ENCODE measurements at places on chromosomes 3 and 15.

- no peak for DNase-seq
- no peaks in the 10 kb centered on the region for H3K27me3 ChIP-seq
- H3K27ac ChIP-seq, result peak overlapping the region; percentile 95
- peak overlapping the region; percentile 90 for H3K4me3 ChIP-seq
Observed at GRCh38 chr3:183637106-183637486, 1.7 kb downstream of the KLHL24 start.

- H3K27ac ChIP-seq, result peak overlapping the region; percentile 81
- H3K36me3 ChIP-seq, result peaks cover 8% of the 10 kb centered on the region
- no peak for DNase-seq
Observed at GRCh38 chr3:46960081-46960701, 16.4 kb downstream of the CCDC12 start.

GRCh38 chr3:54986294-54986693 is 58.4 kb upstream of the LRTM1 start:
- no peak overlapping the region for H3K27ac ChIP-seq
- H3K27me3 ChIP-seq, result no peaks in the 10 kb centered on the region
- DNase-seq, result no peak
- no peak overlapping the region for H3K4me3 ChIP-seq

DNA sequence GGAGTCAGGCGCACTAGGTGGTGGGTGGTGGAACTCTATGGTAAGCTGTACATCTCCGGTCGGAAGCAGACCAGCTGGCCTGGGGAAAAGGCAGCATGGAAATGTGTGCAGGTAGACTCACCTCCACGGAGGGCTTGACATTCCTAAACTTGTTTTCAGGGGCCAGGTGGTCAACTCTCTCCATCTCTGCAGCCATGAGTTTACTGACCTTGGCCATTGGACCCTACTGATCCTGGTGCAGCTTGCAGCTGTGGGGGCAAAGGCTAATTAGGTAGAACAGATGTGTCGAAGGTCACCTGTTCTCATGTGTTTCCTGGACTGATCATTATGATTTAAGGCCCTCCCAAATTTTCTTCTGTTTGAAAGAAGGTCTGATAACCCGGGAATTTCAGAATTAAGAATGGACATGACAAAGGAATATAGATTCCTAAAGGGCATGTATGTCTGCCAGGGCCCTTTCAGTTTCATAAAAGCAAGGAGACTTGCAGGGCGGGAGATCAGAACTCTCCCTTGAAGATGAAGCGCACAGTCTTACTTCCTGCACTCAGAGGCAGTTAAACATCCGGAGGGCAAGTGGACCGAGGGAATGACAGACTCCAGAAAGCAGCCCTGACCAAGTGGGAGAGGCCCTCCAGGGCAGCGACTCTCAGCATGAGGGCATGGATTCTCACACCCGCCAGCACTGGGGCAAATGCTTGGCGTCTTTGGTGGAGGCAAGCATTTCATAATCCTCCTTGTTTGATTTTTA is 56.1 kb upstream of the CMTM7 start:
- H3K36me3 ChIP-seq, result peaks cover 3% of the 10 kb centered on the region
- H3K4me3 ChIP-seq, result no peak overlapping the region
- no peak for DNase-seq
- no peaks in the 10 kb centered on the region for H3K27me3 ChIP-seq
- H3K4me1 ChIP-seq, result peaks cover 28% of the 10 kb centered on the region

DNA sequence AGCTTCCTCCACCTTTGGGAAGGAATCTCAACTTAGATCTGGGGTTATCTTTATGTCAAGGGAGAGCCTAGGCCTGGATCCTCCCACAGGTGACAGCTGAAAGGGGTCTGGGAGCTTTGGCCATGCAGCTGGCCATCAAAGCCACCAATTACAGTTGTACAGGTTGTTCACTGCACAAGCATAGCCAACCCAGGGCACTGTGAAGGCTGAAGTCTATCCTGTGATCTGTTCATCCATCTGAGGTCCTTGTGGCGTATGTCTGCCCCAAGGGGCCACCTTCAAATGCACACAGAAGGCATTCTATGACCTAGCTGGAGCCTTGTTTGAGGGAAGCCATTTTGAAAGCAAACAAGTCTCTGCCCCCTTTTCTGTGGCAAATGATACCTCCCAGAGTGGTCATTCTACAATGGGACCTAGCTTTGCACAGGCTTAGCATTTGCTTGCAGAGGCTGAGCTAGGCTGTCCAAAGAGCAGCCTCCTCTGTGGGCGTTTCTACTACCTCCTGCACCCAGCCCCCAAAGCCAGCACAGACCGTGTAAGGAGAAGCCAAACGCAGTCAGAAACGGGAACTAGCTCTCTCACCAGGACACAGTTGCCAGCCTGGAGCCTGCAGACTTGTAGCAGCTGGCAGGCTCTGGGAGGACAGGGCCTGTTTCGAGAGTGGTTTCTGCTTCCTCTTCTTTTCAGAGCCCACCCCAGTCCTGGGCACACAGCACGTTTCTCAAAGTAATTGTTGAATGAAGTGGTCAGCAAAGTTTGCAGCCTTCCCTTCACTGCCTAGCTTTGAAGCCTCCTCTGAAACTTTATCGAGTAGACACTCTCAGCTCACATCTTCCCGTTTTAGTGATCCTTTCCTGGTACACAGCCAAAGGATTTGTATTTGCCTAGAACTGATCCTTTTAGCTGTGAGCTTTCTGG is 157.3 kb upstream of the SMAD3 start:
- peak overlapping the region; percentile 51 for H3K27ac ChIP-seq
- no peak for DNase-seq
- H3K27me3 ChIP-seq, result no peaks in the 10 kb centered on the region
- H3K4me3 ChIP-seq, result no peak overlapping the region
- peaks cover 12% of the 10 kb centered on the region for H3K4me1 ChIP-seq

- H3K27me3 ChIP-seq, result no peaks in the 10 kb centered on the region
- no peak overlapping the region for H3K27ac ChIP-seq
- no peak for DNase-seq
- H3K4me3 ChIP-seq, result no peak overlapping the region
Observed at GRCh38 chr3:105385819-105386508, 19.3 kb downstream of the ALCAM start.

DNA sequence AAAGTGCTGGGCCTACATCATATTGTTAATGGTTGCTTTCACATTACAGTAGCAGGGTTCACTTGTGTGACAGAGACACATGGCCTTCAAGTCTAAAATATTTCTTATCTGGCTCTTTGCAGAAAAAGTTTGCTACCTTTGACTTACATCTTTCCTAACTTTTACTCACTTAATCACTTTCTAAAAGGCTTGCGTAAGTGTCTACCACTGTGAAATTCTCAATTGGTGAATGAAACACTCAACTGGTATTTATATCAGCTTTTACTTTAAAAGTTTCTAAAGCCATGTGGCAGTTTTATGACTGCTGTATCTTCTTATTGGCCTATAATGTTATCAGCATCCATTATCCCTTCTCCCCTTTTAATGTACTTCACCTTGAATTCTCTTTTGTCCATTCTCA is 554.5 kb downstream of the ZIC1 start:
- no peaks in the 10 kb centered on the region for H3K36me3 ChIP-seq
- H3K27me3 ChIP-seq, result peaks cover 8% of the 10 kb centered on the region
- H3K4me1 ChIP-seq, result peaks cover 5% of the 10 kb centered on the region
- no peak overlapping the region for H3K27ac ChIP-seq

- H3K4me3 ChIP-seq, result no peak overlapping the region
- no peaks in the 10 kb centered on the region for H3K36me3 ChIP-seq
- H3K27me3 ChIP-seq, result no peaks in the 10 kb centered on the region
- peaks cover 71% of the 10 kb centered on the region for H3K4me1 ChIP-seq
Observed at GRCh38 chr3:71398157-71398836, 185.2 kb downstream of the FOXP1 start.

GRCh38 chr15:73075160-73075859 is 23.0 kb downstream of the NEO1 start:
- H3K4me3 ChIP-seq, result no peak overlapping the region
- H3K27ac ChIP-seq, result no peak overlapping the region
- H3K4me1 ChIP-seq, result peaks cover 9% of the 10 kb centered on the region
- no peak for DNase-seq

DNA sequence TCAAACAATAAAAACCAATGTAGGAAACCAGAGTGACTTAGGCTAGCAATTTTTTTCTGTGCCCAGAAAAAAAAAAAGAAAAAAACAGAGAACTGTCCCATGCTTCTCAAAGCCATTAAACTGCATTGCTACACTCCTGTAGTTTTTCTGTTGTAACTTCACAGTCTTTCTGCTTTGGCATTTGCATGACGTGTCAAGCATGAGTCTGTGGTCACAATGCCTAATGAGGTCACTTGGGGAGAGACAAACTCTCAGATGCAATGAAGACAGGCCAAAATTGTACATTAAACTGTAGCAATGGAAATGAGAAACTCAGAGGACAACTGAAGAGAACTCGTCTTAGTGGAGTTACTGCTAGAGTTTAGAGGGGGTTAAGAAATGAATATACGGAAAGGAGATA is 30.8 kb downstream of the CCDC80 start:
- peaks cover 8% of the 10 kb centered on the region for H3K4me1 ChIP-seq
- DNase-seq, result no peak
- no peak overlapping the region for H3K4me3 ChIP-seq
- no peak overlapping the region for H3K27ac ChIP-seq

DNA sequence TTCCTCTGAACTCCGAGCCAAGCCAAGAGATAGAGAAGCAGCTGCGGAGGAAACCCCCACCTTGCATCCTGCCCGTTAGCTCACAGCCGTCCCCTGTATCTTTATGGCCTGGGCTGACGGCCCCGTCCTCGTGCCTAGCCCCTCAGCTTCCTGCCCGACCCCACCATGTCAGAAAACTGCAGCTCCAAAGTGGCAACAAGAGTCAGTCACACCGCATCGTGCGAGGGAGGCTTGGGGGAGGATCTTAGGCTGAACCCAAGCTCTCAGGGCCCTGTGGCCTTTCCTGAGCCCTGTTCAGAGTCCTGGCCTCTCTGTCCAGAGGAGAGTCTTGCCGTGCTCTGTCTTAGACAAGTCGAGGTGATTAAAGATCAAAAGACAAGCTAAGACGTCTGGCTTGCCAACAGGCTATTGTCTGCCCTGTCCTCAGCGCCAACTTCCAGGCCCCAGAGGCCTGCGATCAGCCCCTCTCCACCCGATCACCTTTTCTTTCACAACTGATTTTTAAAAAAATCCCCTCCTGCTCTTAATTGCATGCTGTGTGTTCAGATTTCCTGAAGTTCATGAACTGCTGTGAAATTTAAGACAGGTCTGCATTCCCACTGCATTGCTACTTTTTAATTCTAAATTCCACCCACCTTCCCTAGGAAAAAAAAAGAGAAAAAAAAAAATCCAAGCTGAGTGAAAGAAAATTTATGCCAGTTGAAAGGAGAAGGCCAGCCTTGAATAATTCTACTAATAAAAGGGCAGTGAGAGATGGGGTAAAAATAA is 89.7 kb upstream of the WNT5A start:
- DNase-seq, result no peak
- H3K36me3 ChIP-seq, result peaks cover 2% of the 10 kb centered on the region
- H3K27ac ChIP-seq, result peak overlapping the region; percentile 64
- peaks cover 2% of the 10 kb centered on the region for H3K27me3 ChIP-seq

GRCh38 chr15:40838756-40839155 is 5.1 kb upstream of the SPINT1 start:
- H3K4me3 ChIP-seq, result no peak overlapping the region
- H3K27me3 ChIP-seq, result peaks cover 7% of the 10 kb centered on the region

GRCh38 chr3:119388577-119388976 is 74.8 kb downstream of the TMEM39A start:
- H3K27me3 ChIP-seq, result no peaks in the 10 kb centered on the region
- H3K4me1 ChIP-seq, result no peaks in the 10 kb centered on the region
- H3K36me3 ChIP-seq, result no peaks in the 10 kb centered on the region
- DNase-seq, result no peak
- H3K4me3 ChIP-seq, result no peak overlapping the region
- no peak overlapping the region for H3K27ac ChIP-seq

GRCh38 chr3:94009608-94010007 is 18.8 kb downstream of the STX19 start:
- no peaks in the 10 kb centered on the region for H3K36me3 ChIP-seq
- no peak overlapping the region for H3K4me3 ChIP-seq
- H3K27me3 ChIP-seq, result no peaks in the 10 kb centered on the region
- peaks cover 20% of the 10 kb centered on the region for H3K4me1 ChIP-seq
- no peak overlapping the region for H3K27ac ChIP-seq

GRCh38 chr3:10542518-10542917 is 37.1 kb upstream of the ATP2B2 start:
- no peak for DNase-seq
- H3K27ac ChIP-seq, result no peak overlapping the region
- H3K36me3 ChIP-seq, result no peaks in the 10 kb centered on the region
- H3K4me3 ChIP-seq, result no peak overlapping the region

GRCh38 chr3:13370609-13371008 is 49.5 kb downstream of the NUP210 start:
- H3K4me1 ChIP-seq, result no peaks in the 10 kb centered on the region
- DNase-seq, result no peak
- H3K27ac ChIP-seq, result no peak overlapping the region

GRCh38 chr15:52241489-52241888 is 50.3 kb upstream of the GNB5 start:
- H3K4me3 ChIP-seq, result no peak overlapping the region
- peaks cover 22% of the 10 kb centered on the region for H3K36me3 ChIP-seq
- no peaks in the 10 kb centered on the region for H3K27me3 ChIP-seq

- no peak overlapping the region for H3K4me3 ChIP-seq
- peaks cover 3% of the 10 kb centered on the region for H3K27me3 ChIP-seq
- H3K27ac ChIP-seq, result no peak overlapping the region
- H3K4me1 ChIP-seq, result peaks cover 18% of the 10 kb centered on the region
Observed at GRCh38 chr3:188084752-188085583, 69.0 kb upstream of the LPP start.

- no peak overlapping the region for H3K4me3 ChIP-seq
- H3K27me3 ChIP-seq, result no peaks in the 10 kb centered on the region
- H3K36me3 ChIP-seq, result no peaks in the 10 kb centered on the region
- H3K27ac ChIP-seq, result no peak overlapping the region
- no peaks in the 10 kb centered on the region for H3K4me1 ChIP-seq
- peak; percentile 45 for DNase-seq
Observed at GRCh38 chr3:13308380-13308801, 111.7 kb downstream of the NUP210 start.

GRCh38 chr3:12347301-12347700 is 58.4 kb downstream of the PPARG start:
- H3K4me1 ChIP-seq, result peaks cover 21% of the 10 kb centered on the region
- no peaks in the 10 kb centered on the region for H3K36me3 ChIP-seq
- no peak for DNase-seq
- no peak overlapping the region for H3K4me3 ChIP-seq
- no peak overlapping the region for H3K27ac ChIP-seq

GRCh38 chr15:63475707-63476106 is 28.7 kb upstream of the USP3 start:
- no peak overlapping the region for H3K27ac ChIP-seq
- H3K4me1 ChIP-seq, result peaks cover 14% of the 10 kb centered on the region
- H3K4me3 ChIP-seq, result no peak overlapping the region
- no peak for DNase-seq
- H3K36me3 ChIP-seq, result no peaks in the 10 kb centered on the region
